Endodermal cell (in vitro differentiated cells): ENCODE measurements at places on chromosomes 13 and 19. TPM values are rescaled to one million over a fixed set of nuclear protein-coding genes. Genes with fewer than 3 reads are reported as not detected.

- DNase-seq = no peak
These were observed 15.8 kb downstream of the LCP1 start for GRCh38 chr13:46166224-46166584.

- no peak for DNase-seq
These were observed 242.6 kb downstream of the KCTD12 start for GRCh38 chr13:76643596-76643995.

GRCh38 chr13:41199526-41199925 lies 5.2 kb upstream of the KBTBD7 start:
- DNase-seq = no peak

- DNase-seq = no peak
These were observed 1.2 kb upstream of the DMWD start for GRCh38 chr19:45793876-45794275.

- no peak for DNase-seq
These were observed 355.8 kb upstream of the HTR2A start for GRCh38 chr13:47252627-47253026.

DNA sequence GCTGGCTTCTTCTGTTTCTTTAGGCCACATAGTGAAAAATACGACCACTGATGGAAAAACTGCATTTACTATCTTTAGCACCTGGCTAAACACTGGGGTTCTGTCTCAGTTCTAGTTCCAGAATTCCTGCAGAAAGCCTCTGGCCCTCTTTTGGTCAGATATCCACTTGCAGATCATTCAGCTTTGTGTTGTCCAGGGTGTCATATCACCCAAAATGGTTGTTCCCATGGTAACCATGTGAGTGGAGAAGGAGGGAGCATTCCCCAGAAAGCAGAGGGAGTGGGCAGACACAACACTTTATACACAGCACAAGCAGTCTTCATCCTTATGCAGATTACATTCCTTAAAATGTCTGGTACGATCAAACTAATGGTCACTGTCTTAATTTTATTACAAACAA lies 73.5 kb downstream of the CAB39L start:
- DNase-seq = no peak

Gene KCNN1
- 5.8 to 49.5 TPM (median 8.1 TPM) in 3 replicates for total RNA-seq

Gene MUC16
- total RNA-seq = 0.23 to 0.55 TPM (median 0.40 TPM) in 3 replicates

Gene CPB2
- total RNA-seq = not detected in 3 replicates
